ENCODE measurements at places on chromosomes 3 and 15.
A peak's percentile ranks its signal among the peaks of the same experiment; 100 is the strongest.

DNA sequence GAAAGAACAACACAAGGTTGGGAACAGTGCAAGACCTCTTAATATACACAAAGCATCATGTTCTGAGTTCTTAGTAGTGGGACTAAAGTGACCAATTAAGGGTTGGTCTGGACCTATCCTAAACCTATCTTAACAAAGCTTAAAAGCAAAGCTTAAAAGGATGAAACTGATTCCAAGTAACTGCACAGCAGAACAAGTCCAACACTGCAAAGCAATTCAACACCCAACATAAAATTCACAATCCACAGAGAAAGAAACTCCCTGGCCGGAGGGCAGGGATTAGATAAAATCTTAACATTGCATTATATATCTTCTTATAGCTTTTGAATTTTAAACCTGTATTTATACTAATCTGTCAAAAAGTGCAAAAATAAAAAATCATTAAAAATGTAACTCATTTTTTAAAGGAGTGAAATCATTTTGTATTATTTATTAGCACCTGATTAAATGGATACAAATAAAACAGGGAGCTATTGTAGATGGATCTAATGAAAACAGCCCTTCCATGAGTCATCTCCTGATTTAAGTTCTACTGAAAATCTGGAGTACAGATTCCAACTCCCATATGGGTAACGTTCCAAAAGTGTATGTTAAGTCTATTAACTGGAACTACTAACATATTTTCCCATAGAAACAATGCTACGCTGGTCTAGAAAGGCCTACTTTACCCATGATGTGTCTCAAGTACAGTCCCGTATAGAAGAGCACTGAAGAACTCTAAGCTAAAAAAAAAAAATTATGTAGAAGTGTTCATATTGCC, 34.9 kb downstream of the PIK3R4 start:
- DNase-seq, result no peak

- DNase-seq, result no peak
These were observed 345.6 kb upstream of the THBS1 start for GRCh38 chr15:39235084-39235795.

DNA sequence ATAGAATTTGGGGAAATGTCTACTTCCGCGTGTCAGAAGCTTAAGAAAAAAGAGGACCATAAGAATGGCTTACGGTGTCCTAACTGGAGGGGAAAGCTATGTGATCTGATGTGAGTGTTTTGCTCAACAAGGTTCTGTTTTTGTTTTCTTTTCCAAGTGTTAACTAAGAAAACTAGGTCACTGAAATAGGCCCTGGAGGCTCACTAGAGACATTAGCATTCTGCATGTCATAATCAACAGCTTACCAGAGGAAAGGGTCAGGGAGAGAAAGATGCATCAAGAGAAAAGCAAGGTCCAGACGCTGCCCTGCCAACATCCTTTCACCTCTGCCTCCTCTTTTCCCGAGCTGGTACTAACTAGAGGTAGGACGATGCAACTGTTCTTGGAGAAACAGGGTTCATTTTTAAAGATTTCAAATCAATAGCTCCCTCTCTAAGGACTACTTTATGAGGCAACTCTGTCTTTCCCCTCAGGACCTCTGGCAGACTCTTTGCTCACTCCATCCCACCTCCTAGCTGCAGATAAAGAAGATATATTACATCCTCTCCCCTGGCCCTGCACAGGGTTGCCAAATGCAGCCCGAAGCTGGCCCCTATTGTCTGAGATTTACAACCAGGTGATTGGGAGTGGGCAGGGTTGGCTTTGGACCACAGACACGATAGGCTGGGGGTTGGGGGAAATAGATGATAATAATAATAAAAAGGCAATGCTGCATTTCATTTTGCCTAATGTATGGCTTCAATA, 209.9 kb upstream of the SLC2A2 start:
- DNase-seq, result no peak

GRCh38 chr3:84963137-84963536, 4.3 kb downstream of the CADM2 start:
- no peak for DNase-seq

- no peak for DNase-seq
These were observed 1.2 kb downstream of the STARD5 start for GRCh38 chr15:81322676-81323253.

GRCh38 chr3:185561374-185561943, 9.1 kb upstream of the LIPH start:
- no peak for DNase-seq

DNA sequence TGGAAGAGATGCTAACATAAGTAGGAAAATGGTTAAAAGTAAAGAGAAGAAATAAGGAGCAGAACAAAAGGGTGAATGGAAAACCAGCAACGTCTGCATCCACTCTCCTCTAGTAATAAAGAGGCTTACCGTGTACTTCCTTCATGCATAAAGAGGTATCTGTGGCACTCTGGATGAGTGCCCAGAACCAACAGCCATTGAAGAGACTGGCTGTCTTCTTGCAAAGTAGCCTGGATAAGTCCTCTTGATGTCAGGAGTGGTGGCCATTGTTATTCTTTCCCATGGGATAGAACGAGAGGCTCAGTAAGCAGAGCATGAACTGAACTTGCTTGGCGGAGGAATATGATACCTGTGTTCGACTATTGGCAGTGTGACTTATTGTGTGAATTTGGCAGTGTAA, 186.2 kb upstream of the RASGRP1 start:
- no peak for DNase-seq

DNA sequence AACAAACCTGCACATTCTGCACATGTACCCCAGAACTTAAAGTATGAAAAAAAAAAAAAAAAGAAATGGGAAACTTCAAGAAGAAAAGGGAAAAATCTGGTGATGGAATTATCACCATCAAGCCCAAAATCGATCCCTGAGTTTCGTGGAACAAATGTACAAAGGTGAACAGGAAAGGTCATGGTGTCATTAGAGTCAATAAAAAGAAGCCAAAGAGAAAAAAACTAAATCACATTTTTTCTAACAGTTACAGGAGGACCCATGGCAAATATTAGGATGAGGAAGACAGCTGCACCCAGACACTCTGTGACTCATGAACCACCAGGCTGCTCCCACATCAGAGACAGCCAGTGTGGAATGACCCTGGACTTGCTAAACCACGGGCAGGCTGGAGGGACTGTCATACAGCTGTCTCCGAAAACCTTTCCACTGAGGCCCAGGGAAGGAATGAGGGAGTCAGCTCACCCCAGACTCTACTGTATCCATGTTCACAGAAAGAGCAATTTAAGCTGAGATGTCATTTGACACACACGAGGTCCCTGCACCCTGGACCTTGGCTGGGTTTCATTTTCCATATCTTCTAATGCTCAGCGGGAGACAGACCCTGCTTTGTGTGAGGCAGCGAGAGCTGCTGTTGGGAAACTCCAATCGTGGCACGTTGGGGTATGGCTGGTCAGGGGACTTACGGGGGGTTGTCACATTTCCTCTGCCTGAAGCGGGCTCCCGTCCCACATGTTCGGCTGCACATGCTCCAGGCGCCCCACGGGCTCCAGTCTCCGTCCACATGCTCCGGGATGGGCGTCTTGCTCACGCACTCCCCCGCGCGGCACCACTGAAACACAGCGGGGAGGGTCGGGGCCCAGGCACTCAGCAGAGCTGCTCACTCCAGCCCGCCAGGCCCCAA, 210.2 kb downstream of the ADAMTS17 start:
- peak; percentile 64 for DNase-seq

- DNase-seq, result no peak
These were observed 84.9 kb downstream of the EEFSEC start for GRCh38 chr3:128238184-128238489.

GRCh38 chr3:16509721-16510619, 3.5 kb downstream of the RFTN1 start:
- no peak for DNase-seq

GRCh38 chr3:8405144-8405543, 96.5 kb upstream of the LMCD1 start:
- no peak for DNase-seq

DNA sequence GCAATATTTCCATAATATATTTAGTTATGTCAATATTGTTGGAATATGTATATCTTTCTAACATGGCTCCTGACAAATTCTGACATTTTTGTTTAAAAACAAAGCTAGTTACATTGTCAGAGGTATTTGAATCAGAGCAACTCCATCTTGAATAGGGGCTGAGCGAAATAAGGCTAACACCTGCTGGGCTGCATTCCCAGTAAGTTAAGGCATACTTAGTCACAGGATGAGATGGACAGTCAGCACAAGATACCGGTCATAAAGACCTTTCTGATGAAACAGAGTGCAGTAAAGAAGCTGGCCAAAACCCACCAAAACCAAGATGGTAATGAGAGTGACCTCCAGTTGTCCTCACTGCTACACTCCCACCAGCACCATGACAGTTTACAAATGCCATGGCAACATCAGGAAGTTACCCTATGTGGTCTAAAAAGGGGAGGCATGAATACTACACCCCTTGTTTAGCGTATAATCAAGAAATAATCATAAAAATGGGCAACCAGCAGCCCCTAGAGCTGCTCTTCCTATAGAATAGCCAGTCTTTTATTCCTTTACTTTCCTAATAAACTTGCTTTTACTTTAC, 30.4 kb downstream of the RPL22L1 start:
- no peak for DNase-seq

DNA sequence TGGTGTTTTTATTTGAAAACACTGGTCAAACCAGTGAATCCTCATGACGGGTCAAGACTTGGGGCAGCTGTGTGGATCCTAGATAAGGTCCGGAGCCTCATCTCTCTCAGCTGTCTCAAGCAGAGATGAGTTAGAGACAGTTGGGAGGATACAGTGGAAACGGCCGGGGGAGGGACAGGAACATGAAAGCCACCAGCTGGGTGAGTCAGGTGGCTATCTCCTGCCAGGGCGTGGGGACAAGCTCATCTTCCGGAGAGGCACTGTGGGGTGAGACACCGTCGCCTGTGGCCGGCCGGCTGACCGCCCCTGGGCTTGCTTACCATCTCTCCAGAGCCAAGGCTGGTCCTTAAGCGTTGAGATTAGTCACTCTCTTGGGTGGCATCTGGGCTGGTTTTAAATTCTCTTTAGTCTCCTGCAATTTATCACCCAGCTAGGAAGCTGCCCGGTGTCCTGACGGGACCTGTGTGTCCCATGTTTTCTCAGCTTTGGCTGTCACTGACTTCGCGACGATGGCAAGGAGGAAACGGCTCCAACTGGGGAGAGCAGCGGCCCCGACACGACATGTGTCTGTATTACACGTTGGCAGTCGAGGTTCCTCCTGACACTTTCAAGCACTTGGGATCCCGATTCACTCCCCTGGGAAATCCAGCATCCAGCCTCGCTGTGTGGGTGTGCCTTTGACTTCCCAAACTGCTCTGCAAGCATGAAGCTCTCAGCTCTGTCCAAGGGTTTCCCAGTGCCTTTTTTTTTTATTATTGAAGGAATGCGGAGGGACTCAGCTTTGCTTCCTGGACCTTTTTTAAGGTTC, 7.5 kb downstream of the ST8SIA2 start:
- DNase-seq, result no peak

DNA sequence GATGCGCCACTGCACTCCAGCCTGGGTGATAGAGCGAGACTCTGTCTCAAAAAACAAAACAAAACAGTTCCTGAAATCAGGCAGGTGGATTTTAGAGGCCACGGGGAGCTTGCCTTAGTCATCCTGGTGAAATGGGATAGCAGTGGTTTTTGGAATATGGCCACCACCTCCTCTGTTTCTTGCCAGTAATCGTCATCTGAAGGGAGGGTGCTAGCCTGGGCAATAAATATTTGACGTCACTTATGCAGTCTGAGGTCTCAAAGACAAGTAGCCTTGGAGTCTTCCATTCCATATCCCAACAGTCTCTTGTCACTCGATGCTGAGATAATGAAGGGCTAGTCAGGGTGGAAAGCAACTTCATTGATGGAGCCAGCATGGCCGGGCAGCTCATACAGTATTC, 55.2 kb downstream of the KCNAB1 start:
- DNase-seq, result no peak

DNA sequence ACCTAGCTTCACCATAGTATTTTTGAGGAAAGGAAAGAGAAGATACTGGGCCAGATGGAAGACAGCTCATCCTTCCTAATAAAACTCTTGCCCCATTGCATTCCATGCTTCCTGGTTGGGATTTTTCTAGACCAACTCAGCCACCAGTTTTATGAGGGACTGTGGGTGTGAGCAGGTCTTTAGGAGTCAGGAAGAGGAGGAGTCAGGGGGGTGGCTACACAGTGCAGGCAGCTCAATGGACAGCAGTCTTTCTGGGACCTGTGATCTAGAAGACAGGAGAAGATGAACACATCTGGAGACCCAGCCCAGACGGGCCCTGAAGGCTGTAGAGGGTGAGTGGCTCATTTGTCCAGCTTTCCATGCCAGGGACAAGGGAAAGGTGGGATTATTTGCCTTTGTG, at the start of gene NOX5:
Gene NOX5, plus strand, starts transcription at position 242 of the 400 bp plus-strand sequence. Its CDS starts 41 bp downstream, at position 283.
- DNase-seq, result no peak

DNA sequence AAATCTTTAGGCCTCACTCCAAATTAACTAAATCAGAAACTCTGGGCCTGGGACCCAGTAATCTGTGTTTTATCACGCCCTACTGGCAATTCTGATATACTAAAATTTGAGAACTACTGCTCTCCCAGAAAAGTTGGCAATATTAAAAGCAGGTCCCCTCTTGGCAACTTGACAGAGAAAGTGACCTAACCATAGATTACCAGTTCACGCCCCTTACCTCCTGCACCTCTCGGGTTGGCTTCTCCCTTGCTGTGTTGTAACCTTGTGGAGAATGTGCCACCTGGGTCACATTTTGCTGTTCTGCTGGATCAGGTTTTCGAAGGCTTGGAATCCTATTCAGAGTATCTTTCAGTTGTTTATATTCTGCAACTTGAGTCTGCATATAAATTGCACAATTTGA, 59.1 kb downstream of the GOLIM4 start:
- DNase-seq, result no peak

DNA sequence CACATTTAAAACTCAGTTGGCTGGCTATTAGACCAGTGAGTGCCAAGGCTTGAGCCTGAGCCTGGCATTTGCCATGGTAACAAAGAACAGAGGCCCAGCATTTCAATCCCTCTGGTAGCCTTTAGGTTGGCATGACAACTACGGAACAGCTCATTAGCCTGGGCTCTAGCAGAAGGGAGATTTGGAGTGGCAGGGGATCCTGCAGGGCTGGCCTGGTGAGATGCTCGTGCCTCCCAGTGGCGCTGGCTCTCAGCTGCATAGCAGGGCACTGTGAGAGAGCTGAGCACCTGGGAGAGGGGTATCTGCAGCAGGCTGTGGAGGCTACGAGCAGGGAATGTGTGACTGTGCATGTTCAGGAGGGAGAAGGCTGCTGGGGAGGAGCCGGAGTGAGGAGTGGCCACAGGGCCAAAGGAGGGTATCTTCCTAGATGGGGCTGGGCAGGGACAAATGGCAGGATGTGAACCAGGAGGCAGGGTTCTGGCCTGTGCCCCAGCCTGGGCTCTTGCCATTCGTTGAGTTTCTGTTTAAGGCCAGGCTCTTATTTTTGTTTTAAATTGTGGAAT, 5.6 kb upstream of the ABTB1 start:
- no peak for DNase-seq

- no peak for DNase-seq
These were observed 167.4 kb downstream of the GAP43 start for GRCh38 chr3:115790759-115791158.

- no peak for DNase-seq
These were observed 32.3 kb upstream of the MAP3K13 start for GRCh38 chr3:185330644-185331043.
